Panc1 (cell line): ENCODE measurements at places on chromosomes 13 and 19.

DNA sequence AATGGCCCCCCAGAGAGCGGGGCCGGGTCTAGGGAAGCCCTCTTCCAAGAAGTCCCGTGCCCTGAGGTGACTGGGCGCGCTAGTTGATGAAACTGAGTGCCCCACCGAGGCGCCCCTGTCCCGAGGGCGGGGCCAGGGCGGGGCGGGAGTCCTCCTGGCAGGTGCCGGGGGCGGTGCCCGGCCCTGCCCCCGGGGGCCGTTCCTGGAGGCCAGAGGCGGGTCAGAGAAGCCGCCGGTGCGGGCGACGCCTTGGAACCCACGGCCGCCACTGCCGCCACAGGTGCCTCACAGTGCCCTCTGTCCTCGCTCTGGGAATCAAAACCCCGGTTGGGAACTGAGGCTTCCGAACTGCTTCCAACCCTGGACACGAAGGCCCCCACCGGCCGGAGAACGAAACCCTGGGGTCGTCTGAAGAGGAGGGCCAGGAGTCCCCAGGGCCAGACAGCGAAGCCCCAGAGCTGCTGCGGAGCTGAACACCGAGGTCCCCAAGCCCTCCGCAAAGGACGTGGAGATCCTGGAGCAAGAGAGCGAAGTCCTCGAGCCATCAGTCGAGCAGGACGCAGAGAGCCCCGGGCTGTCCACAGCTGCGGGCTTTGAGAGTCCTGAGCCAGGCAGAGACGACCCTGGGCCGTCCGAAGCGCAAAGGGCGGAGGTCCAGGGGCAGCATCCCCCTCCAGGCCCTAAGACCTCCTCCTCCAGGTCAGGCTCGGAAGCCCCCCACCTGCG, at the start of gene MISP3:
TSS of gene MISP3 (plus strand) at position 252 of the 726 bp plus-strand sequence. CDS start 524 bp downstream, outside the sequence.
- H3K27me3 ChIP-seq = no peaks in the 10 kb centered on the region
- peak within 1 kb of the TSS; percentile 71 for H3K27ac ChIP-seq
- H3K36me3 ChIP-seq = no peaks in the 10 kb centered on the region; the same call in 1 of the 2 replicates
- no peak for DNase-seq
- peak within 1 kb of the TSS; percentile 59 for H3K4me3 ChIP-seq

- H3K27ac ChIP-seq = no peak overlapping the region
- peaks cover 3% of the 10 kb centered on the region; the same call in 1 of the 2 replicates for H3K36me3 ChIP-seq
- H3K4me1 ChIP-seq = peaks cover 8% of the 10 kb centered on the region
- peak overlapping the region; percentile 8; the same call in 1 of the 2 replicates for H3K4me3 ChIP-seq
- no peak for DNase-seq
- no peaks in the 10 kb centered on the region for H3K27me3 ChIP-seq
These were observed 8.9 kb upstream of the TPM4 start for GRCh38 chr19:16067205-16067938.

- H3K4me1 ChIP-seq = no peaks in the 10 kb centered on the region
- no peak overlapping the region for H3K4me3 ChIP-seq
- no peaks in the 10 kb centered on the region for H3K36me3 ChIP-seq
- no peaks in the 10 kb centered on the region for H3K27me3 ChIP-seq
These were observed 51.3 kb downstream of the WDR87 start for GRCh38 chr19:37855098-37855497.

DNA sequence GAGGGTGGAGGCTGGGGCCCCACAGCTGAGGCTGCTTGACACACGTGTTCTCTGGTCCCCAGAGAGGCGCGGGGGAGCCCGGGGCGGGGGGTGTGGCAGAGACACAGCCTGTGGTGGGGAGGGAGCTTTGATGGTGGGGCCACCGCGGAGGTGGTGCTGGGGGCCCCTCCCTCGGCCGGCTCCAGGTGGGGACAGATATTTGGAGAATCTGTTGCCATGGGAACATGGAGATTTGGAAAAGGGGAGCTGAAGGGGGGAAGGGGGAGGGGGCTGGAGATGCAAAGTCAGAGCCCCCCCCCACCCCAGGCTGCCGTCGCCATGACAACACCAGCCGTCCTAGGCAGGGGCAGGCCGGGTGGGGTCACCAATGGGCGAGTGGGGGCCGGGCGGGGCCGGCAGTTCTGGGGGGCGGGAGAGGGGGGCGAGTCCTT, 1.2 kb downstream of the PRKCG start:
- DNase-seq = no peak
- H3K27me3 ChIP-seq = no peaks in the 10 kb centered on the region
- no peaks in the 10 kb centered on the region for H3K36me3 ChIP-seq
- H3K4me3 ChIP-seq = no peak overlapping the region

DNA sequence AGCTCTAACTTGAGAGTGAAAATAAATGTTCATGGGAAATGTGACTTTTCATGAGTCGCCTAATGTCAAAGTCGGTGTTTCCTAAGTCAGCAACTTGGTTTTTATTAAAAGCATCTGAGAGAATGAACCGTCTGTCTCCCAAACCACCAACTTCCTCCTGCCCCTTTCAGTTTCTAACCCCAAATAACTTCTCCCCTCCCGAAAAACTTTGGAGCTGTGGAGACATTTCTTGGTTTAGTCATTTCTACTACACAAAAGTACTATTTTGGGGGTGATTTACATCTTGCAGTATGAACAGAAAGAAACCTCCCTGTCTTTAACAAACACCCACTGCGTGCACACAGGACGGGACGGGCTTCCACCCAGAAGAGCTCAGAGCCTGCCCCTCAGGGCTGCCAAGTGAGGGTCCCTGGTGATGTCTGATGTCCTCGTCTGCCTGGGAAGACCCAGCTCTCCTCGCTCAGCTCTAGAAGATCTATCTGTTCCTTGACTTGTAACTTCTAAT, 65.0 kb downstream of the RASA3 start:
- peak overlapping the region; percentile 98 for H3K27ac ChIP-seq
- no peak overlapping the region for H3K4me3 ChIP-seq
- no peak for DNase-seq
- H3K36me3 ChIP-seq = no peaks in the 10 kb centered on the region
- no peaks in the 10 kb centered on the region for H3K27me3 ChIP-seq

- DNase-seq = no peak
- H3K4me3 ChIP-seq = no peak overlapping the region
- peaks cover 9% of the 10 kb centered on the region; the same call in 1 of the 2 replicates for H3K4me1 ChIP-seq
- no peaks in the 10 kb centered on the region for H3K27me3 ChIP-seq
These were observed 127.0 kb downstream of the UGGT2 start for GRCh38 chr13:95926231-95926630.

DNA sequence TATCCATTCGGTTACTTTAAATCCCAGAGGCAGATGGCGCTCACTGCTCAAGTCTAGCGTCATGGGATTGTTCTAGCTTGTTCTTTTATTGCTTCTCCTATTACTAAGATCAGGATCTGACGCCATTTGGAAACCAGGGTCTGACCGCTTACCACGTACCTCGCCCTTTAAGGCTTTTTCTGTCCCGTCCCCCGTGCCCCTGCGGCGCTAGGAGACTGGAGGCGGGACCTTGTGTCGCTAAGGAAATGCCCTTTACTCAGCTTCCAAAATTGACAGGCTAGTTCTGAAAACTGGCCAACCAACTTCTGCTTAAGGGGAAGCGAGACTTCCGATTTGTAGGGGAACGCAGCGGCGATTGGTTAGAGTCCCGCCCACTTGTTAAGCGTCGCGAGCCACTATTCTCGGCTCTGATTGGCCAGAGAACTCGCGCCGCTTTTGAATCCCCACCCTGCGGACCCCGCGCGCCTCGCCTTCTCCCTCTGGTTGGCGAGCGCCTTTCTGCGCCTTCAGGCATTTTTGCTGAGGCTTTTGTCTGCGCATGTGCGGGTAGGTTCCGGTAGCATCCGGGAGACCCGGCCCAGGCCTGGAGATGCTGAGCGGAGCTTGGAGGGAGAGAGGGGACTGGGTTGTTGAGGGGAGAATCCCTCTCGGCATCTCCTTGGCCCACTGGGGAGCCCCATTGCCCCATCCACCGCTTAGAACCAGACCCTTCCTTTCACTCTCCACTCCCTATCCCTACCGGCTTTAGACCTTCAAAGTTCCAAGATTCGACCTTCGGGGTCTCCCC, 3.9 kb upstream of the C19orf84 start:
- H3K4me1 ChIP-seq = peaks cover 3% of the 10 kb centered on the region
- H3K4me3 ChIP-seq = peak overlapping the region; percentile 74
- no peaks in the 10 kb centered on the region for H3K27me3 ChIP-seq
- no peaks in the 10 kb centered on the region; the same call in 1 of the 2 replicates for H3K36me3 ChIP-seq
- peak overlapping the region; percentile 95 for H3K27ac ChIP-seq
- peak; percentile 86 for DNase-seq

GRCh38 chr13:97257800-97258799, 36.0 kb downstream of the MBNL2 start:
- no peak overlapping the region for H3K4me3 ChIP-seq
- DNase-seq = no peak
- no peaks in the 10 kb centered on the region for H3K27me3 ChIP-seq
- peaks cover 99% of the 10 kb centered on the region for H3K4me1 ChIP-seq
- H3K27ac ChIP-seq = peak overlapping the region; percentile 100

DNA sequence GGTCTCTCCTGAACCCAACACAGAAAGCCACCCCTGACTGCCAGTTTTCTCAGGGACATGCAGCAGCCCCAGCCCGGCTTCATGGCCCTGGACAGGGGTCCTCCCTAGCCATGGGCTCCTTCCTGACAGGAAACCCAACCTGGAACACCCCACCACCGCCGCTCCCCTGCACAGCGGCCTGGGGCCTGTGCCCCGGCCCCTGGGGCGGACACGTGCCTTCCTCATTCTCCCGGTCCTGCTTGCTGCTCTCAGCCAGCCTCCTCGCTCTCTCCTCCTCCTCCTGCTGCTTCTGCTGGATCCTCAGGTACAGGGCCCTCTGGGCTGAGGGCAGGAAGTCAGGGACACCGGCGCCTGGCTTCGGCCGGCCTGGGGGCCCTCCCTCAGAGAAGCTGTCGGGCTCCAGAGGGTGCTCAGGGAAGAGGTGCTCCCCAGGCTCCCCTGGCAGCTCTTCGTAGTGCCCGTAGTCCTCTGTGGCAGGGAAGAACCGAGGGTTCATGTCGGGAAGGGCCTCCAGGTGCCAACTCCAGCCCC, 20.5 kb upstream of the TMEM160 start:
- DNase-seq = no peak
- H3K36me3 ChIP-seq = peaks cover 2% of the 10 kb centered on the region
- H3K4me3 ChIP-seq = no peak overlapping the region
- H3K27me3 ChIP-seq = no peaks in the 10 kb centered on the region

DNA sequence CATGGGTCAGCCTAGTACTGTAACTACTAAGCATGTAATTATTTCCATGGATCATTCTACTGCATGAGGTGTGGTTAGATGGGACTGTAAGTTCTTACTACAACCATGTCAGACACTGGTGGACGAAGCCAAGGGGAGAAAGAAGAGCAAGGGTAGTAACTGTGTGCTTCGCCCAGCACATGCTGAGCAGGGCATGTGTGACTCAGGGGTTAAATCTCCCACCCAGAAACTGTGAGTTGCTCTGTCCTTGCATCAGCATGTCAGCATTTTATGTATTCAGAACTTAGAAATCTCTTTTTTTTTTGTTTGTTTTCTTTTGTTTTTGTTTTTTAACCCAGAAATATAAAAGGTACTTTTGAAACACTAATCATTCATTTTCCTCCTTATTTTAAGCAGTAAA, 436.6 kb upstream of the KLF12 start:
- no peak for DNase-seq
- no peak overlapping the region for H3K4me3 ChIP-seq
- no peaks in the 10 kb centered on the region for H3K36me3 ChIP-seq
- H3K27ac ChIP-seq = no peak overlapping the region
- no peaks in the 10 kb centered on the region for H3K4me1 ChIP-seq

DNA sequence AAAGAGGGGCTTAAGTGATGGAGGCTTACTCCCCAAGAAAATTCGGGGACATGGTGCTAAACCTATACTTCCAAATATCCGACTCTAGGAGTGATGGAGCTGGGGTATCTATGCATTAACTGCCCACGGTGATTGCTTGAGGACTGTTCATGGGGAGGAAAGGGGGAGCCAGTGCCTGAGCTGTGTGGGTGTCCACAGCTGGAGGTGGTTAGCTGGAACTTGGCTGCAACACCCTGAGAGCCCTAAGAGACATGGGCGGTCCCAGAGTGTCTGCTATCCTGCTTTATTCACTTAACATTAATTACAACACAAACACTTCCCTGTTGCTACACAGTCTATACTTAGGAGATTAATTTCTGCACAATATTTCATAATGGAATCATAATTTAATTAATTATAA, 28.1 kb upstream of the POMP start:
- H3K4me1 ChIP-seq = no peaks in the 10 kb centered on the region
- H3K27me3 ChIP-seq = no peaks in the 10 kb centered on the region; the same call in none of the 2 replicates
- no peaks in the 10 kb centered on the region for H3K36me3 ChIP-seq
- no peak overlapping the region for H3K27ac ChIP-seq

DNA sequence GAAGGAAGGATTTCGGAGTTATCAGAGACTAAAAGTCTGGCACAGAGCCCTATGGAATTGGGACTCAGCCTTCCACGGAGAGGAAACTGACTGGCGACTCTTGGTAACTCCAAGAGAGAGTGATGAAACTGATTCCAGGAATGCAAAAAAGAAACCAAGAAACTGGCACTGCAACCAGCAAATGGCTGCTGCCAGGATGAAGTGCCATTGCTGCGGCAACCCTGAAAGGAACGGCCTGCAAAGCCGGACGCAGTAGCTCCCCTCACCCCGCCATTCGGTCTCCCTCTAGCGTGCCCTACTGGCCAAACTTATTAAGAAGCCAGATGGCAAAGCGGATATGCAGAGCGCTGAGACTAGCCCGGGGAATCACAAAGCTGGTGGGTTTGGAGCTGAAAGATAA, 236.0 kb downstream of the PCDH9 start:
- H3K27me3 ChIP-seq = no peaks in the 10 kb centered on the region
- H3K4me1 ChIP-seq = peaks cover 5% of the 10 kb centered on the region; the same call in 1 of the 2 replicates
- H3K36me3 ChIP-seq = no peaks in the 10 kb centered on the region
- H3K4me3 ChIP-seq = peak overlapping the region; percentile 74
- peak overlapping the region; percentile 59 for H3K27ac ChIP-seq

- DNase-seq = no peak
- H3K27ac ChIP-seq = no peak overlapping the region
- H3K36me3 ChIP-seq = peaks cover 23% of the 10 kb centered on the region
- no peak overlapping the region for H3K4me3 ChIP-seq
These were observed 35.1 kb downstream of the USPL1 start for GRCh38 chr13:30652746-30653386.

GRCh38 chr13:79901336-79901735, 420.4 kb downstream of the NDFIP2 start:
- no peak overlapping the region for H3K4me3 ChIP-seq
- no peaks in the 10 kb centered on the region for H3K36me3 ChIP-seq
- no peaks in the 10 kb centered on the region for H3K27me3 ChIP-seq

- no peak for DNase-seq
- H3K27me3 ChIP-seq = no peaks in the 10 kb centered on the region
- H3K36me3 ChIP-seq = no peaks in the 10 kb centered on the region
- H3K4me1 ChIP-seq = peaks cover 18% of the 10 kb centered on the region
- H3K4me3 ChIP-seq = no peak overlapping the region
These were observed 9.6 kb downstream of the MLLT1 start for GRCh38 chr19:6270076-6270745.

DNA sequence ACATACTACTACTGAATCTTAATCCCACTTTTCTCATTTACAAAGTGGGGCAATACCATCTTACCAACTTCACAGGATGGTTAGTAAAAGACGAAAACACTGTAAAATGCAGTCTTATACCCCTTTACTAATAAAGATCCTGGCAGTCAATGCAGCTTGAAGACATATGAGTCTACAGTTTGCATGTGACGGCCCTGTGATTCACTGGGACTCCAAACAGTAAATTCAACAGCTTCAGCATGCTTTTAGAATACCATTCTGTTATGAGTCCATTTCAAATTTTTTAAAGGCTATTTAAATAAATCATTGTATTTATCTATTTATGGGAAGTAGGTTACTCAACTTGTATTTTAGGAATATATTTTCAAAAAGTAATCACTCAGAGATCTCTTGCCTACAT, 629.1 kb downstream of the LIG4 start:
- no peak for DNase-seq
- no peak overlapping the region for H3K4me3 ChIP-seq
- H3K36me3 ChIP-seq = no peaks in the 10 kb centered on the region
- no peaks in the 10 kb centered on the region for H3K27me3 ChIP-seq
